Fibroblast of skin of abdomen (primary cell): ENCODE measurements at places on chromosomes 16 and 17.

- DNase-seq, result no peak
These were observed 16.7 kb downstream of the RFWD3 start for GRCh38 chr16:74649839-74650504.

GRCh38 chr16:82900559-82900958 is 273.8 kb downstream of the CDH13 start:
- no peak for DNase-seq

DNA sequence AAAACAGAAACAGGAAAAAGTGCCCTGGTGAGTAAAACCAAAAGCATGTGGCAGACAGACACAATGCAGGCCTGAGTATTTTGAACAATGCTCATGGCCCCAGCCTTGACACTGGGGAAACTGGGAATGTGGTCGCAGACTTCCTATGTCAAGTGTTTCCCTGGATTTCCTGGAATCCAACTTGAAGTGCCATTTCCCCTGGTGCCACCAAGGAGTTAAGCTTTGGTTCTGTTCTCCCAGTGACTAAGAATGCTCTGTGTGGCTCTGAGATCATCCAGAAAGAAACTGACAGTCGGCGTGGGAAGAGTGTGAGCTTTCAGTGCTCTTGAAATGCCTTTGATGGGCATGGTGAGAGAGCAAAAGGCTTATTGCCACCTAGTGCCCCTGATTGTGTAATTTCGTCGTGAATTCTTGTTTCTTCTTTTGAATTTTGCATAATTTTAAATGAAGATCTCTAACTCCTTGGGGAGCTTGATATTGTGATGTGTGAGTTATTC is 96.0 kb downstream of the YPEL2 start:
- DNase-seq, result peak; percentile 60

- peak; percentile 53 for DNase-seq
These were observed 21.5 kb upstream of the PECAM1 start for GRCh38 chr17:64411999-64412771.

DNA sequence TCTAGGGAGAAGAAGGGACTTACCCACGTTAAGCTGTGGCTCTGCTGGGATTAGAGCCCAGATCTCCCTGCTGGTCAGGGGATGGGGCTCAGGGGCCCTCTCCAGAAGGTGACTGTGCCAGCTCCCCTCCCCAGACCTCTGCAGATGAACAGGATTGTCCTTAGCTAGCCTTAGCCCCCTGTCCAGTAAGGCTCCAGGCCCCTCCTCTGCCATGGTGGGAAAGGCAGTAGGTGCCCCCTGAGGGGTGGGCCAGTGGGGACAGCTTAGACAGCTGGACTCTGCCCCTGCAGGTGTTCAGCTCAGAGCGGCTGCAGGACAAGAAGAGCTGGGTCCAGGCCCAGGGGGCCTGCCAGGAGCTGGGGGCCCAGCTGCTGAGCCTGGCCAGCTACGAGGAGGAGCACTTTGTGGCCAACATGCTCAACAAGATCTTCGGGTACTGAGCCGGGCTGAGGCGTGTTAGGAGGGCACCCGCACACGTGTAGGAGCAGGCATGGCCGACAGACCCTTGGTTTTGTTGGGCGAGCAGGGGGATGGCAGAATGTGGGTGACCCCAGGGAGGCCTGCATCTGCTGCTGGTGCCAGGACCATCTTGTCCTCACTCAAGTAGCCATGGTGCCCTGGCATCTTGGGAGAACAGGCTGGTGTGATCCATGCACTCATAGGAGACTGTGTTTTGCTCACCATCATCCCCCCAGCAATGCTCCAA is 50.9 kb downstream of the MRC2 start:
- DNase-seq, result no peak

GRCh38 chr16:82059161-82059982 is 24.3 kb downstream of the HSD17B2 start:
- no peak for DNase-seq

DNA sequence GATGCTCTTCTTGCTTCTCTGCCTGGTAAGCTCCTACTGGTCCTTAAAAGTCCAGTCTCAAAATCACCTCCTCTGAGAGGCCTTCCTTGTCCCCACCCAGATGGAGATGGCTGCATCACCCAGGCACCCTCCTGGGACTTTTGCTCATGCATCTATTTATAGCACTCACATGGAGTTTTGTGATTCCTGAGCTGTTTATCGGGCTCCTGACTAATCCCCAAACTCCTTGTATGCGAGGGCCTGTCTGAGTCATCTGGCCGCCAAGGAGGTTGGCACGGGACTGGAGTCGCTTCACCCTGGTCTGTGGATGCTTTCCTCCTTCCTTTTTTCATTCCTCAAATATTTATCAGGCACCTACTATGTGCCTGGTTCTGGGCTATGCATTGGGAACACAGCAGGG is 2.3 kb upstream of the MAP2K3 start:
- peak; percentile 97 for DNase-seq

GRCh38 chr16:57531253-57531575 is 5.2 kb downstream of the CCDC102A start:
- no peak for DNase-seq

- peak; percentile 2 for DNase-seq
These were observed 187.2 kb downstream of the CDK5R1 start for GRCh38 chr17:32673964-32674363.

- DNase-seq, result no peak
These were observed 101.0 kb downstream of the SYCE1L start for GRCh38 chr16:77300256-77300655.

DNA sequence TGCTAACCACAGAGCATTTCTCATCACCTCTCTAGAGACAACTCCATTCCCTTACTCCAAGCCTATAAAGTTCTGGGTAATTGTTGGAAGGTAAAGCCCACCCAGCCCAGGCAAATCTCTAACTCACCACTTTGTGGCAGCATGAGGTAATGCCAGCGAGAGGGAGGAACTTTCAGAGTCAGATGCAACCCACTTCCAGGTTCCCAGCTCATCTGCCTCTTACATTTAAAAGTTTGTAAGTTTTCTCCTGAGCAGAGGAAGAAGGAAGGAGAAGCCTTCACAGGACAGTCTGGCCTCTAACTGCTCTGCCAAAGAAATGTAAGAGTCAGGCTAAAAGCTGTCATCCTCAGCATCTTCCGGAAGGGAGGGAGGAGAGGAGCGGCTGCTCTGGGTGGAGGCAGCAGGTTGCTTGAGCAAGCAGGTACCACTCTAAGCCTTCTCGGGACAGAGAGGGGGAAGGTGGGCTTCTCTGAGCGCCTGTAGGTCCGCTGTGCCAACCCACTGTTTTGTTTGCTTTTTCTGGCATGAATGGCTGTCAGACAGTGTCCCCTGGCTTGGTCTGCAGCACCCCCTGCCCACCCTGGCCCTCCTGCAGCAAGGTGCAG is 1.0 kb downstream of the ZNF319 start:
- DNase-seq, result peak; percentile 16

DNA sequence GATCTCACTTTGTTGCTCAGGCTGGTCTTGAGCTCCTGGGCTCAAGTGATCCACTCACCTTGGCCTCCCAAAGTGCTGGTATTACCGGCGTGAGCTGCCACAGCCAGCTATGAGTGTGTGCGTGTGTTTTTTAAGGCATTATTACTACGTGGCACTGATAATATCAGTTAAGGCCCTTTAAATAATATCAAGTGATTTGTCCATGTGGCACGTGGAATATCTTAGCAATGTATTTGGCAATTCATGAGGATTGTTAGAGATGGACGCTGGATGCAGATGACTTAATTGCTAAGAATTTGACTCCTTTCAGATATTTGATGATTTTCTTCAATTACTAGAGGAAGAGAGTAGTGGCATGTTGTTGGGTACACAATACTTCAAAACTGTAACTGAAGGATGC is 25.5 kb upstream of the PMP22 start:
- DNase-seq, result peak; percentile 19

- DNase-seq, result no peak
These were observed 48.7 kb downstream of the NKD1 start for GRCh38 chr16:50596762-50597450.
